ENCODE measurements at places on chromosomes 2 and 18. TPM values are rescaled to one million over a fixed set of nuclear protein-coding genes. Genes with fewer than 3 reads are reported as not detected.

The PLEKHH2 gene
- total RNA-seq = 1.5 TPM

The LRATD1 gene
- total RNA-seq = not detected

The PER2 gene
- 12.2 TPM for total RNA-seq

GRCh38 chr18:816088-816653, 4.1 kb upstream of the YES1 start:
- DNase-seq = no peak

DNA sequence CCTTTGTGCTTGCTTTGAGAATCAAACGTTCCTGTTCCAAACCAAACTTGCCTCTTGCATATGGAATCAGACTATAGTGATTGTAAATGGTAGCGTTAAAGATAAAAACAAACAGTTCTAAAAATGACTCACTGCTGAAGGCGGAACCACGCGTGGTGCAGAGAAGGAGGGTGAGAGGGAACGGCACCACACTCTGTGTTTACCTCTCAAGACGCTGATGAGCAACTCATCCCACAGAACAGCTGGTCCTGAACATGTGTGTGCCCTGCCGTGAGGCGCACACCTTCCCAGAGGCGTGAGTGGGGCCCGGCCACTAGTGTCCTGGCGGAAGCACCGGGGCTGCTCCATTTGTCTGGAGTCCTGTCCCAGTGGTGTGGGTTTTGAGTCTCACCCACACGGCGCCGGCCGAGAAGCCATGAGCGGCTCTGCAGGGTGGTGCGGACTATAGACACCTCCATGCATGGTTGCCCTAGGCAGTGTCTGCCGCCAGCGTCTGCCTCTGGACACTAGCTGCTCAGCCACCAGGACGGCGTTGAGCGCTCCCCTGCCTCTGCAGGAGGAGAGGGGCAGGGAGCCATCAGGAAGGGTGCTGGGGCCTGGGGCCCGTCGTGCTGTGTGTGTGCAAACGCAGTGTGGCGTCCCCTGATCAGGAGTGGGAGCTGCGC, 52.1 kb downstream of the NFATC1 start:
- DNase-seq = peak; percentile 54

DNA sequence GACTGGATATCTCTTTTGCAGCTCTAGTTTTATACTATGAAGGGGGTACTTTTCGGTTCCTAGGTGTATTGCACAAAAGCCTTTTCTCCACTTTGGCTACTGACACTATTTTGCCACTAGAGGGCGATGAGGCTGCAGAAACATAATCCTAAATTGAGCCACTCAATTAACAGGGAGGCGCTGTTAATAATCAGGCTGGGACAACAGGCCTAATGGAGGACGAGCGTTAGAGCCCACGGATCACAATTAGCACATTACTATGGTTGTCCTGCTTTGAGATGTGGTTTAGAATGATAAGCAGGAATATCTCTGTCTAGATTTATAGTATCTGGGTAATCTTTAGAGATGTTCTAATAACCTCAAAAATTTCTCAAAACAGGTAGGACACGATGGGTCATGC, 62.2 kb upstream of the PMAIP1 start:
- peak; percentile 56 for DNase-seq

- no peak for DNase-seq
These were observed 184.6 kb upstream of the HDAC4 start for GRCh38 chr2:239585422-239585821.

GRCh38 chr2:55883829-55884228, 39.8 kb downstream of the EFEMP1 start:
- no peak for DNase-seq

- DNase-seq = no peak
These were observed 26.1 kb upstream of the ACVR2A start for GRCh38 chr2:147818741-147819140.

All from activated CD4-positive, alpha-beta T cell treated with anti-CD3 and anti-CD28 coated beads for 36 hours (primary cell).